ENCODE measurements at places on chromosomes 3 and 15.
A peak's percentile ranks its signal among the peaks of the same experiment; 100 is the strongest.

- no peak for DNase-seq
These were observed 78.9 kb downstream of the TBC1D2B start for GRCh38 chr15:77998592-77998991.

- no peak for DNase-seq
These were observed 134.6 kb upstream of the ROPN1 start for GRCh38 chr3:124126436-124127023.

- DNase-seq: no peak
These were observed 21.8 kb downstream of the ZNF860 start for GRCh38 chr3:32003380-32003779.

DNA sequence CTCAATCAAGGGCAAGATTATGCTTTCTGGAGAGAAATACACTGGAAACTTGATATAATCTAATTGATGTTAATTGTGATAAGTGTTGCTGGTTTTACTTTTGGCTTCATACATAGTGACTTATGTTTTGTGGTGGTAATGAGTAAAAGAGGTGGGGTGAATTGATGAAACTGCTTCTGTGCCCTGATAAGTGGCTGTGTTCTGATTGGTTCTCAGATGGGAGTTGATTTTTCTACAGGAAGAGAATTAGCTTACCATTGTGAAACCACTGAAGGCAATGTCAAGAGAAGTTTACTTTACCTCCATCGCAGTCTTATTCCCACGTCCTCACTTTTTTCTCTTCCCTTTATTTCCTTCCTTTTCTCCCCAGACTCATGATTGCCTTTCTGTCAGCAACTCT lies 23.8 kb downstream of the TMEM45A start:
- no peak for DNase-seq

DNA sequence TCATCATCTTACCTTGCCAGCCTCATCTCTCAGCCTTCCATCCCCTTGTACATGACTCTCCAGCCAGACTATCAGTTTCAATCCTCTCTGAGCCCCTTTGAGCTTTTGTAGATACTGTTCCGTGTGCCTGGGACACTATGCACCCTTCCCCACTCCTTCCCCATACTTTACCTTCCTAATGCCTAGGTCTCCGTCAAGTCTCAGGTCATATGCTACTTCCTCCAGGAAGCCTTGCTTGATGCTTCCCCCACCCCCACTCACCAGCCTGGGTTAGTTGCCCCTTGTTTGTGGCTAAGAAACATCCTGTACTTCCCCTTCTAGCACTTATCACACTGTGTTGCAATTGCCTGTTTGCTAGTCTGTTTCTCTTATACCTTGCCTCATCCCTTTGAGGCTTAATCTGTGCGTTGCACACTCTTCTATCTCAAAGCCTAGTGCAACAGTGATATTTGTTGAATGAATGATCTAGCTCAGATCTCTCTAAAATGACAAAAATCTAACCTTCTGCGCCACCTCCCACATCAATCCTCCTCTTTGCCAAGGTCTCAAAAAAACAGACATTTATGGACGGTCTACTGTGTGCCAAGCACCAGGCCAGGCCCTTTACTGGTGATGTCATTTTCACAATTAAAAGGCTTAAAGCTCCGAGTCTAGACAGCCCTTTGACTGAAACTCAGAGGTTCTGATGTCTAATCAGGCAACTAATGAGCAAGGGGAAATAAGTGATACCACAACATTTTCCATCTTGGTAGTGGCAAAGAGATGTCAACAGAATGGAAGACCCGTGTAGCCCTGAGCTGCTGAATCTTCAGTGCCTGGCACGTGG lies 6.5 kb upstream of the USP3 start:
- DNase-seq: no peak

DNA sequence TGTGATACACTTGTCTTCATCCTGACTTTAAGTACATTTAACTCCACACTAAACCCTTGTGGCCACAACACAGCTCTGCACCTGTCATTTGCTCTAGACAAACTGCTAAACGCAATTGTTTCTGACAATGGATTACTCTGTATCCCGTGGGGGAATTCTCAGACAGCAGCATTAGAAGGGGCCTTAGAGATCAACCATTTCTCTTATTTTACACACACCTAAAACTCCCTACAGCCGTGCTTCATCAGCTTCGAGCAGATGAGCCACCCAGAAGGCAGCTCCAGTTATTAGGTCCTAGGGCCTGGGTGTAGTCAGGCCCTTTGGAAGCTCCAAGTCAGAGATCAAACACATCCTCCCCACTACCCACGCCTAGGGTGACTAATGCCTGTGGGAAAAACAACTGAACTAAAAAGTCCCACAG lies 1.3 kb upstream of the IL12A start:
- DNase-seq: no peak

DNA sequence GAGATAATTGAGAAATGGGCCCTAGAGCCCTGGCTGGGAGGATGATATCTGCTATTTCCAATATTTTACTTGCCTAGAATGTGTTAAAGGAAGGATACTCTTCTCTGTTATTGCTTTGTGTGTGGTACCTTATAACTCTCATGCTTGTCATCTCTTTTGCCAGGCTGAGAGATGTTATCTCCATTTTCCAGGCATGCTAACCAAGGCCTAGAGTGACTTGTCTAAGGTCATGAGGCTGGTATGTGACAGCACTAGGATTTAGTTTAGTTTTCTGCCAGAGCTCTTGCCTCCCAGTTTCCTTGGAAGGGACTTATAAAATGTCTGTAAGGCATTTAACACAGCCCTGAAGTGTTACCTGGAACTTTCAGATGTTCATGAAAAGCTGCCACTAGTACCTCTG lies 1.4 kb downstream of the CLK3 start:
- no peak for DNase-seq

DNA sequence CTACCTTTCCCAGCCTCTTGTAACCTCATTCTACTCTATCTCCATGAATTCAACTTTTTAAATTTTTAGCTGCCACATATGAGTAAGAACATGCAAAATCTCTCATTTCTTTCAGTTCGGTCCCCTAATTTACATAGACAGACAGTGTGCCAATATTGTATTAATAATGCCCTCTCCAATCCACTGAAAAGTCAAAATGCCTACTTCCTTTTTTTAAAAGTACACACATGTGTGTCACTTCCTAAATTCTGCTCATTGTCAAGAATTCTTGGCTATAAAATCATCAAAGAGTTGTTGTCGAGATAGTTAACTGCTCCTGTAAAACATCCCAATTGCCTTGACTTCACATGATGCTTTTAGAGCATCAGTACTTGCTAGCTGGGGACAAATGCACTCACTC lies 84.2 kb upstream of the IL12A start:
- no peak for DNase-seq

GRCh38 chr3:53354945-53355498 lies 7.7 kb upstream of the DCP1A start:
- DNase-seq: no peak

DNA sequence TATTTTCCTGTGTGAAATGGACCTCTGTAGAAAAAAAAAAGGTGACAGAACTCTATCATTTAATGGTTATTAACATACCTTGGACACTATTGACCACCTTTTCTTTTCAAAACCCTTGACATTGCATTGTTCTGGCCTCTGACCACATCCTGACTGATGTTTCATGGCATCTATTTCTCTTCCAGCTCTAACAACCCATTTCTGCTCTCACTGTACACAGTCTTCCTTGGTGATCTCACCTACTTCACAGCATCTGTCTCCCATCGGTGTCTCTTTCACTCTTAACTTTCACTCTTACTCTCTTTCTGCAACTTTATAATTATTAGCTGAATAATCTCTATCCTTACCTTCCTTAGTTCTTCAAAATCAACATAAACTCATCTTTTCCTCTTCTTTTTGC lies 217.4 kb upstream of the CD96 start:
- DNase-seq: no peak

DNA sequence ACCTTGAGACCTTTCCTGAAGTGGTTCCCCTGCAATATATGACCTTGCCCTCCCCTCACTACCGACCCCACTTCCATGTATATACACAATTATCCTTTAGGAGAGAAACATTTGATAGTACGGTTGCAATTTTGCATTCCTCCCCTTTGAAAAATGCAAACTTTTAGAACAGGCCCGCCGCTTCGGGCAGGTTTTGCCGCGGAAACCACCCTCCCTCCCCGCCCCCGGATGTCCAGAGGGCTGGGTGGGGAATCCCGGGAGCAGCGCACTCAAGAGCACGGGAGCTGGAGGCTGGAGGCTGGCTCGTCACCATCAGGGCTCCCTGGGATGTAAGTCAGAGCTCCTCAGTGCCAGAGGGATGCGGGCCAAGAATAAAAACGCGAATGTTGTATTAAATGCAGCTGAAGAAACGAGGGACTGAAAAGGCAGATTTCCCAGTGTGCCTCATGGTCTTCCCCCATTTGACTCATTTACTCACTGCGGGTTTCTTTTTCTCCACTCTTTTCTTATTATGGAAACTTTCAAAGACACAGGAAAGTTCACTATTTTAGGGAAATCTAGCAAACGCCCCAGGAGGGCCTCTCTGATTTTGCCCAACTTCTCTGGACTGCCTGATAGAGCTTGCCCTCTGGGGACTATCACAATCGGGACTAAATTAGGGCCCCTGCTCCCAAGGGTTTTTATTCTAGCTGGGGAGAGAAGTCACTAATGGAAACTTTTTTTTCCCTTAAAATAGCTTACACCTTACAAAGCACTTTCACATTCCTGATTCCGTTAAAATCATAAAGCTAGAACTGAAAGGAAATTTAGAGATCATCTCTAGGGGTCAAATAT lies 2.9 kb upstream of the USP3 start:
- DNase-seq: peak; percentile 83

- DNase-seq: no peak
These were observed 491.9 kb downstream of the NTRK3 start for GRCh38 chr15:87764461-87765240.

DNA sequence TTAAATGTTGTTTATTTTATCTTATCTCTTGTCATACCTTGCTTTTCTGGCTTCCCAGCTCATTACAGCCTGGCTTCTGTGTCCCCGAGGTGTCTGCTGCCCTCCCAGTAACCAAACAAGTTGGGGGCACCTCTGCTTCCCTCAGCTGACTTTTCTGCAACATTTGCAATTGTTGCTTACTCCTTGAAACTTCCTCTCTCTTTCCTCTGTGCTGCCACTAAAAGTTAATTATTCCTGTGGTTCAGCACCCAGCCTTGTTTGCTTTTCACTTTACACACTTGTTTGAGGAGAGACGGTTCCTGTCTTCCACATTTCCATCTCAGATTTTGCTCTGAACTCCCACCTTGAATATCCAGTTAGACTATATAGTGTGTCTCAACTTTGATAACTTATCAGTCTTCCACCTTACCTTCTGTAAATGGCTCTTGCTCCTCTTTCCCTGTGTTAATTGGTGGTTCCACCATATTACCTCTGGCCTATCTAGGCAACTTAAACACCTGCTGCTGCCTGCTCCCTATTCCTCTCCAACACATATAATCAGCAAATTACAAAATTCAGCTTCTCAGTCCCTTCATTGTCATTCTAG lies 21.6 kb downstream of the MCTP2 start:
- no peak for DNase-seq

DNA sequence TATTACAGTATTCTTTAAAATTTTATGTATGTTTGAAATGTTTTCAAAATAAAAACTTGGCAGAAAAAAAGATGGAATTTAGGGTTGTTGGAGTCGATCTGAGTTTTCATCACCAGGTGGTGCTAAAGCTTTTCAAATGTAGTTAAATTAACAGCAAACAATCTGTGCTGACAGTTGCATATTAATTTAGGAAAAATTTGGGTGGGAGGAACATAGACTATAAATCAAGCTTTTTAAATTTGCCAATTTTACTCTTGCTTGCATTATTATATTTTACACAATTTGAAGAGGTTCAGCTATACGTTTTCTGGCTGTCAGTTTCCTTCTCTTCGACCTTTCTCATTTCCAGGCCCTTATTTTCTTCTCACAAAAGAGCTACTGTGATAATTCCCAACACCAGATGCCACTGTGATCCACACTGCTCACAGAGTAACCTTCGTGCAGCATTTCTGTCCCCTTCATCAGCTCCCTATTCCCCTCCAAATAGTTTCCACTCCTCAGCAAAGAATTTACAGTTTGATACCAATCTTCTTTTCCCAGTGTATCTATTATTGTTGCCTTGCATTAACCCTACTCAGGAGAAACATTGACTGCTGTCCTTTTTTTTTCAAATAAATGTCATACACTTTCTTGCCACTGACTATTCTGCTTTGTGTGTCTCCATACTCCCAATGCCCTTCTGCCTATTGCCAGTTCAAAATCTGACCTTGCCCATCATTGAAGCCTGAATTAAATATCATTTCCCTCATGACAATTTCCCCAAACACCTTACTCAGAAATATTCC lies 53.4 kb upstream of the EIF5A2 start:
- DNase-seq: no peak

DNA sequence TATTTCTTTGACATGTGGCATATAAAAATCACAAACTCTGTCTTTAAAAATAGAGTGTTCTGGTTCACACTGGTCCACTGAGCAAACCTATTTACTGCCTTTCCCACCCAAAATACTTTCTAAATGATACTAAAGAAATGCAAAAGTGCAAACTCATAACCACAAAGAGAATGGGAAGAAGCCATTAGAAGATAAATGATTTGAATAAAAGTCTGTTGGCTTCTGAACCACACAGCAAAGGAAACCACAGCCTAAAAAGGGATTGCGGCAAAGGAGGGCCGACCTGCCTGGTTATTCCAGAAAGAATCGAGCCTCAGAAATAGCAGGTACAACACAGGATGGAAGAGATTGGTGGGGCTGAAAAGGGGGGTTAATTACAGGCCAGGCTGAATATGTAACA lies 599.5 kb downstream of the FHIT start:
- DNase-seq: no peak

- DNase-seq: no peak
These were observed 7.7 kb upstream of the ACTC1 start for GRCh38 chr15:34802803-34803750.

DNA sequence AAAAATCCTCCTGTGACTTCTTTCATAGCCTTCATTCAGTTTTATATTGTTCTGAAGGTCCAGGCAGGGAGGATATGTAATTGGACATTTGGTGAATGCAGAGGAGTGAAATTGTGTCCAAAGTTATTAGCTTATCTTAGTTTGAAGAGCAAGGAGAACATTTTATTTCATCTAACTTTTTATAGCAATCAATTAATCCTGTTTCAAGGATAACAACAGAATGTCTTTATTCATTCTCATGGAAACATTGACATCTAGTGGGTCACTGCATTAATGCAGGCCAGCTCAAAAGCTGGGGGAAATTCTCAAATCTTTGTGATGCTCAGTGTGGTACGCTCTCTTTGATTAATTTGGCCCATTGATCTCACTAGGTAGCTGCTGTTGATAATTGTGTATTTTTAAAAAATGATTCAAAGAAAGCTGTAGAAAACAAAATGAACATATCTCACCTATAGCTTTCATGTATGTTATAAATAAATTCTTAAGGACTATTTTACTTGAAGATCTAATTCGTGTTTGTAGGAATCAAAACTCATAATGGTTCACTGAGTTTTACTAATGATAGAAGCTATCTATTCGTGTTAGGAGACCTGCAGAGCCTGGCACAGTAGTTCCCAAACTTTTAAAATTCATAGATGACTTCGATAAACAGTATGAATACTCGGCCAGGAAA lies 150.8 kb upstream of the KCNMB2 start:
- DNase-seq: no peak

- DNase-seq: no peak
These were observed 46.7 kb downstream of the ARNT2 start for GRCh38 chr15:80450811-80451321.

- no peak for DNase-seq
These were observed 232.0 kb upstream of the STT3B start for GRCh38 chr3:31300456-31301443.

All from BJ (cell line).